ENCODE measurements at places on chromosomes 12 and 14. TPM values are rescaled to one million over a fixed set of nuclear protein-coding genes. Genes with fewer than 3 reads are reported as not detected.

FAM222A gene
- 5.9 TPM for total RNA-seq

DNA sequence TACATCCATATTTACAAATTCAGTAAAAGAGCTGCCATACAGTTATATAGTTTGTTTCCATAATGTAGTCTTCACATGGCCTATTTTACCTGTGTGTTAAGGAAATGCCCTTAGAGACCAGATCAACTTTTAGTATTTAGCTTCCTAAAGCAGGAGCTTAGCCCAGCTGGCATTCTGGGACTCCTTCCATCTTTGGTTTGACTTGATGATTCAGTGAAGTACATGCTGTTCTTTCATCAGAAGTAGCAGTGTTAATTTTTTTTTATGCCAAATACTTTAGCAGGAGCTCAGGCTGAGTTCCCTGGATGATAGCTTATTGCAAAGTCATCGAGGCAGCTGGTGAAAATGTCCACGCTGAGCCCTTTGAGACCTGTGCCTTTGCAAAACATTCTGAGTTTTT, 101.0 kb downstream of the FOXG1 start:
- no peak overlapping the region for H3K4me3 ChIP-seq
- H3K27me3 ChIP-seq: no peaks in the 10 kb centered on the region
- no peaks in the 10 kb centered on the region for H3K36me3 ChIP-seq

GLS2 gene
- total RNA-seq: not detected

MAP1LC3B2 gene
- 4.1 TPM for total RNA-seq

TSPAN8 gene
- total RNA-seq: 4.1 TPM

GPR65 gene
- total RNA-seq: 0.34 TPM

GABARAPL1 gene
- total RNA-seq: 255 TPM

- no peak for DNase-seq
- H3K27ac ChIP-seq: no peak overlapping the region
- H3K36me3 ChIP-seq: no peaks in the 10 kb centered on the region
- no peaks in the 10 kb centered on the region for H3K27me3 ChIP-seq
- peaks cover 26% of the 10 kb centered on the region for H3K4me1 ChIP-seq
Observed at GRCh38 chr14:92800525-92800924, 6.4 kb downstream of the GOLGA5 start.

DNA sequence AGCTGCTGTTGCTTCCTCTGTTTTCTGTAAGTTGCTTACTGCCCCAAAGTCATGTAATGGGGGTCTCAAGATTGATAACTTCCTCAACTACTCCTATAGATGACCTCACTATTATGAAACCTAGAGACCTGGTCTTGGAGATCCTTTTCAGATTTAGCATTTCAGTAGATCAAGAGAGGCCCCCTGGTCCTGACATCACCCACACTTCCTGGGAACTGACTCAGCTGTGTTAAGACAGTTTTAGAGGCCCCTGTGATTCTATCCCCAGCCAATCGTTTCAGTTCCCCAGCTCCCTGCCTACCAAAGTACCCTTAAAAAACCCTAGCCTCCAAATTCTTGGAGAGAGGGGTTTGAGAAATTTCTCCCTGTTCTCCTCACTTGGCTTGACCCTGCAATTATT, 9.2 kb upstream of the ARG2 start:
- DNase-seq: no peak
- H3K4me1 ChIP-seq: no peaks in the 10 kb centered on the region
- no peaks in the 10 kb centered on the region for H3K36me3 ChIP-seq
- H3K4me3 ChIP-seq: no peak overlapping the region
- no peaks in the 10 kb centered on the region for H3K27me3 ChIP-seq

DNA sequence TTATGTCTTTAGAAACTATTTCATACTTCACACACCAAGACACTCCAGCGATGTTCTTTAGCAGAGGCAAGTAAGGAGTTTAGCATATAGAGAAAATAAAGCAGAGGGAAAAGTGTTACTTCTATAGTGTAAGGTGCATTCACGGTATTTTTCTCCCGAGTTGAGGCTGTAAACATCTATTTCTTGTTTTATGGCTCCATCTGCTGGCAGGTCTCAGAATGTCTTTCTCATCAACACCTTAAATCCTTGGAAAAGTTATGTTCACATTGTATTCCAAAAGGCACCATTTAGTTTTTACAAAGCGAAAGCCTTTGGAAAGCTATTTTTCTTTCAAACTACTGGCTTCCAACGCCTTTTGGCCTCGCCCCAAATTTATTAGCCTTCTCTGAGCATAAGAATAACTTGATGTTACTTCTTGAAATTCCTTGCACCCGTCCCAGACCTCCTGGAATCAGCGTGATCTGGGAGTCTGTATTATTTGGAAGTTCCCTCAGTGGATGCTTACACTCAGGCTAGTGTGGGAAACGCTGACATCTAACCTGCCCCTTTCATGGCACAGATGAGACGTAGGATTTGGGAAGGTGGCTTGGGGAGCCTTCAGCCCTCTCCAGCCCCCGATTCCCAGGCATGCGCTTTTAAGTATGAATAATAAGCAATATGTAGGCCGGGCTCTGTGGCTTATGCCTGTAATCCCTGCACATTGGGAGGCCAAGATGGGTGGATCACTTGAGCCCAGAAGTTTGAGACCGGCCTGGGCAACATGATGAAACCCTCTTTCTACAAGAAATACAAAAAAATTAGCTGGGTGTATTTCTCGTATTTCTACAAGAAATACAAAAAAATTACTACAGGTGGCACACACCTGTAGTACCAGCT, 1.9 kb upstream of the PIWIL1 start:
- no peaks in the 10 kb centered on the region for H3K36me3 ChIP-seq
- no peak for DNase-seq
- no peak overlapping the region for H3K4me3 ChIP-seq
- H3K4me1 ChIP-seq: no peaks in the 10 kb centered on the region
- peaks cover 5% of the 10 kb centered on the region for H3K27me3 ChIP-seq

- H3K27ac ChIP-seq: no peak overlapping the region
- H3K4me3 ChIP-seq: no peak overlapping the region
- no peaks in the 10 kb centered on the region for H3K27me3 ChIP-seq
- no peaks in the 10 kb centered on the region for H3K36me3 ChIP-seq
- H3K4me1 ChIP-seq: no peaks in the 10 kb centered on the region
Observed at GRCh38 chr14:21867541-21867940, 193.9 kb upstream of the OR4E1 start.

PARPBP gene
- 0.60 TPM for total RNA-seq

GRCh38 chr12:116319233-116319897, 41.9 kb upstream of the MED13L start:
- H3K4me1 ChIP-seq: peaks cover 20% of the 10 kb centered on the region
- H3K4me3 ChIP-seq: peak overlapping the region; percentile 62
- DNase-seq: no peak
- no peaks in the 10 kb centered on the region for H3K36me3 ChIP-seq
- H3K27ac ChIP-seq: peak overlapping the region; percentile 92
- no peaks in the 10 kb centered on the region for H3K27me3 ChIP-seq

DNA sequence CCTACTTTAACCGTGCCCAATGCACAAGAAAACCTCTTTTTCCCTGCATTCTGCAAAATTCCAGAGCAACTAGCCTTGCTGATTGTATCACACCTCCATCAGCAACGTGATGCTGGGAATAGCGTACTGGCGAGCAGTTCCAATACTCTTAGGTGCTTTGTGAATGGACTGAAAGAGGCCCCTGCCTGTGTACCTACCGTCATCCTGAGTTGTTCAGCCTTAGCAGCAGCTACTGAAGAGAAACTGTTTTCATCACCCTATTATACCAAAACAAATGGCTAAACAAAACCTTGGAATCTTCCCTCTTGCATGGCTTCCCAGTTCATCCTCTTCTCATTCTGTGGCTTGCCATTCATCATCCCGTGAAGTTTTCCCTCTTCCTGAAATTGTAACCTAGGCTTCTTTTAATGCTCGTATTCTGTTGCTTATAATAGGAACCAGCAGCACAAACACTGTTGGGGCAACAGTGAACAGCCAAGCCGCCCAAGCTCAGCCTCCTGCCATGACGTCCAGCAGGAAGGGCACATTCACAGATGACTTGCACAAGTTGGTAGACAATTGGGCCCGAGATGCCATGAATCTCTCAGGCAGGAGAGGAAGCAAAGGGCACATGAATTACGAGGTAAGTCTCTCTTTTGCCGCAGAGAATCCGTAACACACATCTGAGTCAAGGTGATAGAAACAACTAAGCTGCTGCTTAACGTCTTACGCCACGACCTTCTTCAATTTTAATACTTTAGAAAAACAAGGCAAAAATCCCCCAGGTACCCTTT, 41.9 kb downstream of the RAD52 start:
- H3K36me3 ChIP-seq: peaks cover 23% of the 10 kb centered on the region
- no peaks in the 10 kb centered on the region for H3K27me3 ChIP-seq
- peaks cover 2% of the 10 kb centered on the region for H3K4me1 ChIP-seq
- no peak for DNase-seq
- H3K4me3 ChIP-seq: no peak overlapping the region

- no peaks in the 10 kb centered on the region for H3K27me3 ChIP-seq
- no peak for DNase-seq
- H3K4me3 ChIP-seq: no peak overlapping the region
- no peak overlapping the region for H3K27ac ChIP-seq
Observed at GRCh38 chr12:22042976-22043669, 2.9 kb upstream of the CMAS start.

SMIM41 gene
- not detected for total RNA-seq

NUDT4 gene
- 218 TPM for total RNA-seq

OTUB2 gene
- 0.15 TPM for total RNA-seq

VRTN gene
- not detected for total RNA-seq

GRCh38 chr12:116670859-116671258, 67.0 kb downstream of the SPRING1 start:
- no peak for DNase-seq
- H3K27ac ChIP-seq: no peak overlapping the region
- no peaks in the 10 kb centered on the region for H3K4me1 ChIP-seq
- no peaks in the 10 kb centered on the region for H3K36me3 ChIP-seq

DNA sequence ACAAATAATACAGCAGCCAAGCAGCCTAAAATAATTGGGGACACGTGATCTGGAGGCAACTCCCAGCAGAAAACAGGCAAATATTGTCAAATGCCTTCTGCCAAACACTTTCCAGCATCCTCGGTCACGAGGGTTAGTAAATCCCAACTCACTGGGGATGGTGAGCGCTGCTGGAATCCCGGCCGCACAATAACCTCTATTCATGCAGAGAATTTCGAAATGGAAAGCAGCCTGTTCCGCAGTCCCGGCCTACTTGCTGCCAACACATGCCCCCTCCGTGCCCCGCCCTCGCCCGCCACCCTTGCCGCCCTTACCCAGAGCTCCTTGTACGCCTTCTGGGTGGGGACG, 62.2 kb downstream of the RFX4 start:
- no peaks in the 10 kb centered on the region for H3K4me1 ChIP-seq
- no peaks in the 10 kb centered on the region for H3K27me3 ChIP-seq
- H3K27ac ChIP-seq: no peak overlapping the region

DNA sequence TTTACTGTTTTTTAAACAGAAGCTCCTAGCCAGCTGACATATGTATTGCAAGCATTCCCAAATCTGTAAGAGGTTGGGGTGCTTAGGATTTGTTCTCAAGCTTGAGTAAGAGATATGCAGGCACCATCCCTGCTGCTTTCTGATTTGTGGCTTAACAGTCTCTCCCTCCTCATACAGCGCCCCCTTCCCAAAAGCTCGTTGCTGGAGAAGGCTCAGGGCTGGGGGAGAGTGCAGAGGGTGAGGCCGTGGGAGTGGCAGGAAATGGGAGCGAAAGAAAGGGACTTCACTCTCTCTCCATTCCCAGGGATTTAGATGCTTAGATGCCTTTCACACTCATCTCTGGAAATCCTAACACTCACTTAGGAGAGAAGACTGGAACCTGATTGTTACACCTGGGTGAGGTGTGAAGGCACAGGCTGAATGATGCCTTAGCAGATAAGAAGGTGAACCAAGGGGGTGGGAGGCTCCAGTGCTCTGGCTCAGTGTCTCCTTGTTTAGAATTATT, 172.0 kb downstream of the C12orf75 start:
- H3K27me3 ChIP-seq: no peaks in the 10 kb centered on the region
- no peak overlapping the region for H3K4me3 ChIP-seq
- H3K27ac ChIP-seq: no peak overlapping the region
- H3K36me3 ChIP-seq: no peaks in the 10 kb centered on the region
- no peaks in the 10 kb centered on the region for H3K4me1 ChIP-seq
- no peak for DNase-seq

DNA sequence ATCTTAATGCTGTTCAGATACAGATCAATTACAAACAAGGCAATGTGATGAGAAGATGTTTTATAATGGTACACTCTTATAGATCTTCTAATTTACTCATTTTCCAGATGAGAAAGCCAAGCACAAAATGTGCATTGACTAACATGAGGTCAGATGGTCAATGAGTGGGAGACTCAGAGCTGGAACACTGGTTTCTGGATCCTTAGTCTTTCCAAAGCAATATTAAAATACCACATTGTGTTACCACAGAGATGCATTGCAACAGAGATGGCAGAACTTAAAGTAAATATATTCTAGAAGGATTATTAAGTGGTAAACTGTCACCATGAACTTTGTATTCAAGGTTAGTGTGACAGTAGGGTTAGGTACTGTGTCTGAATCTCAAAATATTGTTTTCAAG, 113.6 kb downstream of the SLC15A5 start:
- H3K4me1 ChIP-seq: no peaks in the 10 kb centered on the region
- H3K36me3 ChIP-seq: no peaks in the 10 kb centered on the region
- H3K27ac ChIP-seq: no peak overlapping the region
- no peaks in the 10 kb centered on the region for H3K27me3 ChIP-seq
- DNase-seq: no peak

YY1 gene
- 56.4 TPM for total RNA-seq

DNA sequence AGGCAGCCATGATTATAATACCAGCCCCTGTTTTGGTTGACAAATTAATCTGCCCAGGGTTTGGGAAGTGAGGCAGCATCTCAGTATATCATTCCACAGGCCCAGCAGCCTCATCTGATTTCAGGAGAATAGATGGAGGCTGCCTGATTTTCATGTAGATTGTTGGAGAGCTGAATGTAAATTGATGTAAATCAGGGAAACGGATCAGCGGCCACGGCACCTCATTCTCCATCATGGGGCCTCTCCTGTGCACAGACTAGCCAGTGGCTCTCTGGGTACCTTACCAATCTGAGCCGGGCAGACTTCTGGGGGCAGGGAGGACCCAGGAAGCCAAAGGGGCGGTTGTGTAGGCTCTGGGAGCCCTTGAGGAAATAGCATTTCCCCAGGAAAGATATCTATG, 63.7 kb upstream of the GSC start:
- no peak overlapping the region for H3K4me3 ChIP-seq
- no peak overlapping the region for H3K27ac ChIP-seq
- H3K27me3 ChIP-seq: no peaks in the 10 kb centered on the region
- H3K36me3 ChIP-seq: no peaks in the 10 kb centered on the region
- H3K4me1 ChIP-seq: no peaks in the 10 kb centered on the region
